H9 (cell line): ENCODE measurements at places on chromosomes 6 and 20. TPM values are rescaled to one million over a fixed set of nuclear protein-coding genes. Genes with fewer than 3 reads are reported as not detected.

Gene DEFB124
- not detected in 2 replicates for total RNA-seq

Gene ADGB
- total RNA-seq = not detected in 2 replicates

Gene BTN1A1
- total RNA-seq = 0.15 and 0.18 TPM in 2 replicates

Gene DOK5
- 3.0 and 4.5 TPM in 2 replicates for total RNA-seq

Gene NKX2-4
- 0.13 and 0.15 TPM in 2 replicates for total RNA-seq

Gene TMEM244
- not detected in 2 replicates for total RNA-seq

Gene BPIFB2
- total RNA-seq = not detected in 2 replicates

Gene SIGLEC1
- not detected in 2 replicates for total RNA-seq

Gene PACSIN1
- 7.0 and 7.6 TPM in 2 replicates for total RNA-seq

Gene AGPAT4
- 19.5 and 22.0 TPM in 2 replicates for total RNA-seq

Gene TCF19
- total RNA-seq = 15.0 and 16.5 TPM in 2 replicates

Gene C20orf144
- total RNA-seq = 0.24 and 0.26 TPM in 2 replicates

Gene VPS16
- 31.6 and 32.1 TPM in 2 replicates for total RNA-seq

Gene ERVFRD-1
- total RNA-seq = not detected in 2 replicates

Gene LST1
- not detected in 2 replicates for total RNA-seq

Gene SLC22A16
- total RNA-seq = not detected in 2 replicates

Gene POPDC3
- 5.7 and 6.0 TPM in 2 replicates for total RNA-seq

- no peak for DNase-seq
These were observed 375.0 kb downstream of the CDC5L start for GRCh38 chr6:44762496-44762895.

DNA sequence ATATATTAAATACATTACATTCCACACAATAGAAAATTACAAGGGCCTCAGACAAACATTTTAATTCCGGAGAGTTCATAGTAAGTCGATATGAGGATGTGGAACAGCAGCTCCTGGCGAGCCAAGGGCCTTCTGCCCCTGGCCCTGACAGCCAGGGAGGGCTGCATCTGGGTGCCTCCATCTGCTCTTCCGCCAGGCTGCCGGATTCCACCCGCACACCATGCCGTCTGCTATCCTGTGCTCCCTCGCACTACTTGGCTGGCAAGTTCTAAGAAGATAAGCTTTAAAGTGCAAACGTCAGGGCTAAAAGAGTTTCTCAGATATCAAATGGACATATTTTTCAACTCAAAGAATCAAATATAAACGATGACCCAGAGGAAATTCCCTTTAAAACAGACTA, 656.3 kb upstream of the NOX3 start:
- no peak for DNase-seq

DNA sequence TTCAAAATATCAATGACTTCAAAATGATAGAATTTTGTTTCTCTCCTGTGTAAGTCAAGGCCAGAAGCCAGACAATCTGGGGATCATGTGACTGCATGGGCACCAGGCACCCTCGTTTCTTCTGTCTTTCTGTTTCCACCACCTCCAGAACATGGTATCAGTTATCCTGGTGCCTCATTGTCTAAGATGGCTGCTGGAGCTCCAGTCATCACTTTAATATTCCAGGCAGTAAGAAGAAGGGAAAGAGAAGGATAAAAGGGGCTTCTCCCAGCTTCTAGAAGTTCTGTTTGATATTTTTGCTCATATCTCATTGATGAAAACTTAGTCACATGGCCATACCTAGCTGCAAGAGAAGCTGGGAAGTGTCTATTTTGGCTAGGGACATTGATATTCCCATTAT, 25.7 kb downstream of the ZNF341 start:
- no peak for DNase-seq

GRCh38 chr6:39221779-39222641, 7.3 kb downstream of the KCNK5 start:
- peak; percentile 9 for DNase-seq

DNA sequence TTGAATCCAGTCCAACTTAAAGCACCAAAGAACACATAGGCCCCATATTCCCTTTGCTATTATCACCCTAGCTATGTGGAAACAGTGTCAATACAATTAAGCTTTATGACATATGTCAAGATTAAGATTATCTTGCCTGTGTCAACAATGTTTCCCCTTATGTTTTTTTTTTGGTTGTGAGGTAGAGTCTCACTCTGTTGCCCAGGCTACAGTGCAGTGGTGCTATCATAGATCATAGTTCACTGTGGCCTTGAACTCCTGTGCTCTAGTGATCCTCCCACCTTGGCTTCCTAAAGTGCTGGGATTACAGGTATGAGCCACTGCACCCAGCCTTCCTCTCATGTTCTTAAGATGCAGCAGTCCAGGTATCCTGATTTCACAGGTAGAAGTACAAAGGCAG, 17.8 kb downstream of the AFG1L start:
- no peak for DNase-seq

DNA sequence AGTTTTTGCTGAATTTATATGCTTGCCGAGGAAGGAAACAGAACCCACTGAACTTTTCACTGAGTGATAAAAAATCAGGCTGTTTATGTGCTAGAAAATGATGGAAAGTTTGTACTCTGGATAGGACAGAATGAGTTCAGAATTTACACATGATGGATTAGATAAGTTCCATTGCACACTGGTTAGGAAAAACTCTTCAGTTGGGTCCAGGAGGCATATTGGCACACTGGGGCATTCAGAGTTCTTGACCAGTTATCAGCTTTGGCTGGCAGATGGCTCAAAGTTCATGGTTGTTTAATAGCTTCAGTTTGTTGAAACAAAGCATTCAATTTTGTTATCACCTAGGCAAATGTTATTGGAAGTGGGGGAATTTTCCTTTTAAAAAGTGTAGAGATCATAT, 613.3 kb upstream of the SYNCRIP start:
- DNase-seq = no peak

GRCh38 chr6:11462742-11463397, 74.7 kb upstream of the TMEM170B start:
- no peak for DNase-seq

DNA sequence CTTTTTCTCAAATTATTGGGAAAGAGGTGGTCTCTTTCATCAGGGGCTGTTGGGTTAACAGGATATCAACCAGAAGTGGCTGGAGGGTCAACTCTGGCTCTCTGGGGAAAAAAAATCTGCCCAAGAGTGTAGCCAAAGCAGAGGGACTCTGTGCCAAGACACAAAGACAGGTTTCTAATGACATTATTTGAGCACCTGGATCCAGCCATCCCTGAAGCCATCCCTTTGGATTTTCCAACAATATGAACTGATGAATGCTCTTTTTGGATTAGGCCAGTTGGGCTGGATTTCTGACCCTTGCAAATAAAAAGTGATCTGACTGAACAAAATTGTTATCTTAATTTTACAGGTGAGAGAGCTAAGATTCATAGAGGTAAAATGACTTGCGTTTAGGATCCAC, 88.7 kb downstream of the KCNB1 start:
- no peak for DNase-seq

GRCh38 chr6:118812970-118813369, 81.0 kb upstream of the ASF1A start:
- DNase-seq = no peak

DNA sequence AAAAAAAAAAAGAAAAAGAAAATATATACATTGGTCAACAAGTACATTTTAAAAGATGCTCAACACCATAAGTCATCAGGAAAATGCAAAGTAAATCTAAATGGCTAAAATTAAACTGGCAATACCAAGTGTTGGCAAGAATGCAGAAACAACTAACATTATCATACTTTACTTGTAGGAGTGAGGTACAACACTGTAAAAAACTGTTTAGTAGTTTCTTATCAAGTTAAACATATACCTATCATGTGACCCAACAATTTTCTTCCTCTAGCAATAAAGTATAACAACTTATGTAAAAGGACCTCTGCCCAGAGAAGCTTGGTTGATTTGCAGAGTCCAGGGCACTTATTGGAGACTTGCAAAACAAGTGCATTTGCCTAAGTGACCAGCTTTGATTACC, 40.4 kb downstream of the LMBRD1 start:
- DNase-seq = no peak

- no peak for DNase-seq
These were observed 35.9 kb upstream of the LTV1 start for GRCh38 chr6:143807103-143807772.

DNA sequence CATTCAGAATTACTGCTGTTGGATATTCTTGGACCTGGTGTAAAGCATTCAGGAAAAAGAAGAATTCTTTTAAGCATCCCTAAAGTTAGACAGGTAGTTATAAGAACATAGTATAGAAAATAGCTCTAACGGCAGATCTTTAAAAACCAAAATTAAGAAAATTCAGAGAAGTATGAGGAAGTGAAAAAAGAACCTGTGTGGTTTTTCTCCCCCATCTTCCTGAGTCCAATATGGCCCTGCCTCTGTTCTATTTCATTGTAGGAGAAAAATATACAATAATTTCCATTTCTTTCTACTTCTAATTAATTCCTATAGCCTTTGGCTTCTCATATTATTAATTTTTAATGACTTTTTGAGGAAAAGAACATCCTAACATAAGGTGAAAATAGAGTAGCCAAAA, 47.1 kb downstream of the FHL5 start:
- DNase-seq = no peak

DNA sequence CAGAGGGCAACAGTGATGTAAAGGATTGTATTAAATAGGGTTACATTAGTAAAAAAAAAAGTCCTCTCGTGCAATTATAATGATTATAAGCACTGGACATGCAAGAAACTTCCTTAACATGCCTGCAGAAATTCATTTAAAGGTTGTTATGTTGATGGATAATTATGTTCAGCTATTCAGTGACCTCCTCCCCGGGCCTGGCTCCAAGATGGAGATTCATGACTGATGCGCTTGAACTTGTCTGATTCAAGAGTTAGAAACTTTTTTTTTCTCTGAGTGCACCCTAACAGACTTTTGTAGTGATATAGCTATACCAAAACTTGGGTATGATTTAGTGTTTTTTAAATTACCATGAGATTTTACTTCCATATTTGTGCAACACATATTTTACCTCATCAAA, 1170.0 kb upstream of the CITED2 start:
- no peak for DNase-seq

DNA sequence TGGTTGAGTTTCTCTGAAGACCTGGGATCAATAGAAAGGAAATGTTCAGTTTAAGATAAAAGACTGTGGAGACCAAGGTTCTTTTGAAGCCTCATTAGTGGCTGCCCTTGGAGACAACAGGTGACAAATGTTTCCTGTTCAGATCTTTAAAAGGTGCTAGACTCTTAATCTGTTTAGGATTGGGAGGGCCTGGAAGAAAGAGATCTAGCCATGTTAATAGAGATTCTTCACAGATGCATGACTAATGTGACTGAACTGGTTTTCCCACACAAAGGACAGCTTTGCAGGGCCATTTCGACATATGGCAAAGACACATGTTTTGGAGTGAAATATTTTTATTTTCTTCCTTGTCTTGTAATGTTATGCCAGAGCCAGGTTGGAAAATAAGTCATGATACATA, 82.2 kb downstream of the WDR27 start:
- no peak for DNase-seq

GRCh38 chr20:2942439-2942838, 69.2 kb downstream of the PTPRA start:
- DNase-seq = no peak

- no peak for DNase-seq
These were observed 3.7 kb upstream of the LPIN3 start for GRCh38 chr20:41336711-41337492.

DNA sequence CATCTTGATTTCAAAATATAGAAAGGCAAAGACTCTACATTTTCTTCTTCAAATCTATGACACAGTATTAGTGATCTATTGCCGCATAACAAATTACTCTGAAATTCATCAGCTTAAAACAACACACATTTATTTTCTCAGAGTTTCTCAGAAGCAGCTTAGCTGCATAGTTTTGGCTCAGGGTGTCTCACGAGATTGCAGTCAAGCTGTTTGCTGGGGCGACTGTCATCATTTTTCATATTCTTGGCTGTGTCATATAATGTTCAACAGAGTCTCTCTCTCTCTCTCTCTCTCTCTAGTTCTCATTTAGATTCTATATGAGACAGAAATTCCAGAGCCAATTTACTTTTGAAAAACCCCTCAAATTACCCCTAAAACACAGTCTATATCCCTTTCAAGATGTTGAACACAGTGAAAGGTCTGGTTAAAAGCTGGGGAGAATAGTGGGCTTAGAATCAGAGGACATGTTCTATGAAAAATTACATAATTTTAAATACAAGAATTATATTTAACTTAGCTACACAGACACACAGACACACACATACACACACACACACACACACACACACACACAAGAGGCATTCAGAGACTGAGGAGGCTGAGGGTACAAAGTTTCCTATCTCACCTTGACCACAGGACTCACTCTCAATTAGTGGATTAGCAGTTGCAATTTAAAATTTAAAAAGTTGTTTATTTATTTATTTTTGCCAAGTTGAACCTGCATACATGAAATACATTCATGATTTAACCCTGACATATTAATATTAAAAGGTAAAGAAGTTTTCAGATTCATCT, 86.7 kb downstream of the MKKS start:
- no peak for DNase-seq

DNA sequence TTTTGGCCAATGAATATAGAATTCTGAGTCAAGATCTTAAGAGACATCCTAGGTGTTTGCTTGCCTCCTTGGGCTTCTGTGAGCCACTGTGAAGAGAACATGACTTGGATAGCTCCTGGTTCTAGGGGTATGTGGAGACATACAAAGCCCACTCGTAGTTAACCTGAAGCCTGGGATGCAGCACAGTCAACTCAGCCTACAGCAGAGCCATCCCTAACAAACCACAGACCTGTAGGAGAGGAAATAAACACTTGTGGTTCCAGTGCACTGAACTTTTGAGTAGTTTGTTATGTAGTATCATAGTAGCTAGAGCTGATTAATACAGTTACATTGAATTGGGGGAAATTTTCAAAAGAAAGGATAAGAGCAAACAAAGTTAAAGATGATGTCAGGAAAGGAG, 474.4 kb upstream of the HSF2 start:
- DNase-seq = no peak

DNA sequence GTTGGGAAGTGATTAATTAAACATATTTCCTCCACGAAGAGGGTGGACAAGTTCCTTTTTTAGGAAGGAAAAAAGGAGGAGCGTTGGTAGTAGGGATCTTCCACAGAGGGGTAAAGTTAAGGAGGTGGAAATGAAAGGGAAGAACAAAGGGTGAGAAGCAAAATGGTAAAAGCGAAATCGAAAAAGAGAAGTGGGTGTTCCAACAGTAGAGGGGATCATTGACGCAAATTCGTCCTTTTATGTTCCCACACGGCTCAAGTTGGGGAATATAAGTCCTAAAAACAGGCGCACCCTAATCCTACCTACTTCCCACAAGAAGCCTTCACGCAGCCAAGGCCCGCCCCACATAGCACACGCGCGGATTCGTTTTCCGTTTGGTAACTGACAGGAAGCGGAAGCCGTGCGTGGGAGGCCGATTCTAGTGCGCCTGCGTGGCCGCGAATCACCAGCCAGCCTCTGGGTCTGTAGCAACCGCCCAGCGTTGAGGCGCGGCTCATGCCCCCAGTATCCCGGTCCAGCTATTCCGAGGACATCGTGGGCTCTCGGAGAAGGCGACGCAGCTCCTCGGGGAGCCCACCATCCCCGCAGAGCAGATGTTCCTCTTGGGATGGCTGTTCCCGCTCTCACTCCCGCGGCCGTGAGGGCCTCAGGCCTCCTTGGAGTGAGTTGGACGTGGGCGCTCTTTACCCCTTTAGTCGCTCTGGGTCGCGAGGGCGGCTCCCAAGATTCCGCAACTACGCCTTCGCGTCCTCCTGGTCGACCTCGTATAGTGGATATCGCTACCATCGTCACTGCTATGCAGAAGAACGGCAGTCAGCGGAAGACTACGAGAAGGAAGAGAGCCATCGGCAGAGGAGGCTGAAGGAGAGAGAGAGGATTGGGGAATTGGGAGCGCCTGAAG, at the start of gene NKAPL:
NKAPL (plus strand) TSS at position 421 of the 901 bp plus-strand sequence; CDS start at position 496, 75 bp downstream.
- DNase-seq = peak; percentile 34

- DNase-seq = no peak
These were observed 20.3 kb downstream of the GTPBP2 start for GRCh38 chr6:43608807-43609206.

GRCh38 chr20:31698803-31699718, 23.6 kb downstream of the BCL2L1 start:
- DNase-seq = no peak
